ENCODE measurements at places on chromosomes 2 and 18.

DNA sequence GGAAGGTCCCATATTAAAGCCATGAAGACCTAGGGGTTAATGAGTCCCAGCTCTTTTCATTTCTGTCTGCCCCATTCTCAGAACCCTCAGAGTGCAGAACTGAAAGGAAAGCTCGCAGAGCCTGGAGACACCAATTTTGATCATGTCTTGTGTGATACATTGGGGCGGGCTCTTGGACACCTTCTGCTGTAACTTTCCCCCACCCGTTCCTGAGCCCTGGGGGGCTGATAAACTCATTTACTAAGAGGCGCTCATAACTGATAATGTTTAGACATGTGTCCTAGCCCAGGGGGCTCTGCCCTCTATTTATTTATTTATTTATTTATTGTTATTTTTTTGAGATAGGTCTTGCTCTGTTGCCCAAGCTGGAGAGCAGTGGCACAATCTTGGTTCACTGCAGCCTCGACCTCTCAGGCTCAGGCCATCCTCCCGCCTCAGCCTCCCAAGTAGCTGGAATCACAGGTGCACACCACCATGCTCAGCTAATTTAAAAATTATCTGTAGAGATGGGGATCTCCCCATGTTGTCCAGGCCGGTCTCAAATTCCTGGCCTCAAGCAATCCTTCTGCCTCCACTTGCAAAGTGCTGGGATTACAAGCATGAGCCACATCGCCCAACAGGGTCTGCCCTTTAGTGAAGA is 72.4 kb upstream of the HAAO start:
- DNase-seq, result no peak

DNA sequence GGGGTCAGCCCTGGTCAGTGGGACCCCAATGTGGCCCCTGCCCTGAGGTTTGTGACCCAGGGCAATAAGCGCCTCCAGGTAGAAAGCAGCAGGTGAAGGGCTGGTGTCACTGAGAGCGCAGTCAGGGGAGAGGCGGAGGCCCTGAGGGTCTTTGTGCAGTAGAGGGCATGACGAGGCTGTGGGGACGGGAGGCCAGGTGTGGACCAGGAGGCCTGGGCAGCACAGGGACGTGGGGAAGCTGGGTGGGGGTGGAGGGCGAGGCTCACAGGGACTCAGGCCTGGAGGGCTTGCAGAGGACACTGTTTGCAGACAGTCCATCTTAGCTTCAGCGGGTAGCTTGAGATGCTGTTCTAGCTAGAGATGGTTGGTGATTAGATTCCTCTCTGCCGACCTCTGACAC is 32.0 kb downstream of the TRAF3IP1 start:
- DNase-seq, result no peak

- peak; percentile 60 for DNase-seq
These were observed 75.3 kb downstream of the STPG4 start for GRCh38 chr2:47079515-47080412.

- no peak for DNase-seq
These were observed 1603.8 kb upstream of the ZEB2 start for GRCh38 chr2:146123714-146124113.

DNA sequence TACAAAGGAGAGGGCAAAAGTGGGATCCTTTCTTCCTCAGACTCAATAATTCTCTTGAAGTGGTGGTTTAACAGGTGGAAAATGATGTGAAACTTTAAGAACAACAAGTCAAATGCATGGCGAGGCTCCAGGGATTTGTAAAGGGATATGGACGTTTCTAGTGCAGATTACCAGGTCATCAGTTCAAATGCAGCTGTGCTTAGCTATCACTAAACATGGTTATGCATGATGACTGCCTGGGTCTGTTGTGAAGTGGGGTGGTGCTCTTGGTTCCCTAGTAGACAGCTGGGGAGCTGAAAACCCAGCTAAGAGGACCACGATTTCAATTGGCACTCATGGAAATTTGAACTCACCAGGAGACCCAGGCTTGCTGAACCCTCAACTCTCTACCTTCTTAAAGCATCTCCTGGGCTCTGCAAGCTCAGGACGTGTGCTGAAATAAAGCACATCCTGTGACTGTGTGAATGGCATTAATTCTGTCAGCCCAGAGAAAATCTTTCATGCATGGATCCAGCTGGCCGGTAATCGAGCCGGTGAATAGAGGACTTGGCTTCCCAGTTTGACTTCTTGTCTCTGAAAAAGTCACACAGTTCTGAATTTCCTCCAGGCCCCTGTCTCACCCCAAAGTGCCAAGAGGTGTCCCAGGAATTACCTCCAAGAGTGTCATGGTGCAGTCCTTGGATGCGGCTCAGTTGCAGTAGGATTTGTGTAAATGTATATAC is 146.1 kb downstream of the MTX2 start:
- no peak for DNase-seq

DNA sequence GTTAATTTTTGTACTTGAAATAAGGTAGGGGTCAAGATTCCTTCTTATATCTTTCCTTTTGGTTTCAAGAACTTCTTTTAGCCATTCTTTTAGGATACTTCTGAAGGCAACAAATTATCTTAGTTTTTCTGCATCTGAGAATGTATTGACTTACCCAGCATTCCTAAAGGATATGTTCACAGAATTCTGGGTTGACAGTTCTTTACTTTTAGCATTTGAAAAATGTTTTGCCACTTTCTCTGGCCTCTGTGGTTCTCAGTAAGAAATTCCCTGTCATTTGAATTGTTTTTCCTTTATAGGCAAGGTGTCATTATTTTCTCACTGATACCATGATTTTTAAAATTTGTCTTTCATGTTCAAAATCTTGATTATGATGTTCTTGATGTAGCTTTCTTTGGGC is 162.4 kb downstream of the GALNT1 start:
- no peak for DNase-seq

DNA sequence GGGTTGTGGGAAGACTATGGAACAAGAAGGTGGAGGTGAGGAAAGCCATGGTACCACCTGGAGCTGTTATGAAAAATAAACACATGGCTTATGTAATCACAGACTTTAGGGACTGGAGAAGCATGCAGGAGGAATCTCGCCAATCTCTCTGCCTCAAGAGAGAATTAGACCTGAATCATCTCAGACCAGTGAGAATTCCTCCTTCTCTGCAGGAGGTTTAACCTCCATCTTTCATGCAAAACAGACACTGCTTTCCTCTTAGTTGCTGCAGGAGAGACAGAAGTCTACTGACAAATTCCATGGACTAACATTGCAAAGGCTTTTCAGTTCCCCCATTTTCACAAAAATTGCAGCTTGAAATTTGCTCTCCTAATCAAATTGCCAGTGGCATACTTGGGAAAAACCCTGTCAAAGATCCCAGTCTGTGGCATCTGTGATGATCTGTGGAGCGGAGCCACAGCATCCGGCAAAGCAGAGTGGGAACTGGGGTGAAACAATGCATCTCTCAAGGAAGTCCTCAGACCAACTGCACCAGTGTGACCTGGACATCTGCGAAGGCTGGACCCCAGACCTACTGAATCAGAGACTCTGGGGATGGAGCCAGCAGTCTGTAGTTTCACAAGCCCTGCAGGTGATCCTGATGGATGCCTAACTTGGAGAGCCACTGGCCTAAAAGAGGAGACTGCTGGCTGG is 28.6 kb upstream of the NCKAP5 start:
- DNase-seq, result no peak

- no peak for DNase-seq
These were observed 552 bp downstream of the CNPPD1 start for GRCh38 chr2:219175928-219176817.

DNA sequence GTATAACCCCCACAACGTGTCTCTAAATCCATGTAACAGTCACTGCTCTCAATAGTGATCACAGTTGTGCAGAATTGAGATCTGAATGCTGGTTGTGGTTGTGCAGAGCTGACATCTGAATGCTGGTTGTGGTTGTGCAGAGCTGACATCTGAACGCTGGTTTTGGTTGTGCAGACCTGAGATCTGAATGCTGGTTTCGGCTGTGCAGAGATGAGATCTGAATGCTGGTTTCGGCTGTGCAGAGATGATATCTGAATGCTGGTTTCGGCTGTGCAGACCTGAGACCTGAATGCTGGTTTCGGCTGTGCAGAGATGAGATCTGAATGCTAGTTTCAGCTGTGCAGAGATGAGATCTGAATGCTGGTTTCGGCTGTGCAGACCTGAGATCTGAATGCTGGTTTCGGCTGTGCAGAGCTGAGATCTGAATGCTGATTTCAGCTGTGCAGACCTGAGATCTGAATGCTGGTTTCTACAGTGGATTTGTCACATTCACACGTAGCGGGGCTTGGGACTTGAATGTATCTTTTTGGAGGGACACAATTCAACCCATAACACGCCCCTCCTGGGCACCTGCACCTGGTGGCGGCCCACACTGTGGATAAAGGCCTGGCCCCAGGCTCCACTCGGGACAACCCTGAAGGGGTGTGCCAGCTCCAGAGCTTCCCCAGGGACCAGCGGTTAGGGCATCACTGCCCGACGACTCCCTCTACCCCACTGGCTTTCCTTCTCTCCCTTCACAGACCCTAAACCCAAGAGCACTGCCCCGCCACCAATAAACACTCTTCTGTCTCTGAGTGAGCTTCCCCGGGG is 51.1 kb upstream of the SLC66A3 start:
- no peak for DNase-seq

GRCh38 chr2:45850558-45850957 is 199.1 kb downstream of the PRKCE start:
- no peak for DNase-seq

GRCh38 chr18:63707816-63708215 is 5.1 kb downstream of the SERPINB11 start:
- no peak for DNase-seq

DNA sequence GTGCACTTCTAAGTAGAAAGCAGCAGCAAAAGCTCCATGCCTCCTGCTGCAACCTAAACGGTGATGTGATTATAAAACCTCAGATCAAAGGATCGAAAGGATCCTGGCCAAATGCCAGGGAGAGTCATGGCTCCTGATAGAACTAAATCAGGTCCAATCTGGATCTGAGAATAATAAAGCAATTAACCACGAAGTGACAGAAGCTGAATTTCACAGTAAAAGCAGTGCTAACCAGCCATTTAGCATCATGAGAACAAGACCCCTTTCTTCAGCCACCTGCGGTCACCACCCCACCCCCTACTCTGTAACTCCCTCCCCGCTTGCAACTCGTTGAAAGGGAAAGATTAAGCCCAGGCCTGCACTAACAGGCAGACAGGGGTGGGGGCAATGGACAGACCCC is 748.7 kb downstream of the BCL11A start:
- no peak for DNase-seq

DNA sequence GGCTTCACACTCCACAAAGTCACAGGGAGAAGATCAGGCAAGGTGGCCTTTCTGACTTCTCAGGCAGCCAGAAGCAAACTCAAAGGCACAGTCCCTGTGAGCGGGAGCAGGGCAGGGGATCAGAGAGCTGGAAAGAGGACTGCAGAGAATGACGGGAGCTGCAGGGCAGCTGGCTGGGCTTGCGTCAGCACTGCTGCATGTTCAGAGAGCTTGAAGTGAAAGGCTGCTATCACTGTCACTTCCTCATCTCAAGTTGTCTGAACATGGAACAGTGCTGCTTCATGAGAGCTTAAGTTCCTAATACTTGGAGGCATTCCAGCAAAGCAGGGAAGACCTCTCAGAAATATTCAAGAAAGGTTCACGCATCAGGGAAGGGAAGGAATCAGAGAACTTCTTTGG is 20.4 kb downstream of the TGFBRAP1 start:
- peak; percentile 45 for DNase-seq

GRCh38 chr2:179107737-179108136 is 57.8 kb upstream of the CCDC141 start:
- no peak for DNase-seq

DNA sequence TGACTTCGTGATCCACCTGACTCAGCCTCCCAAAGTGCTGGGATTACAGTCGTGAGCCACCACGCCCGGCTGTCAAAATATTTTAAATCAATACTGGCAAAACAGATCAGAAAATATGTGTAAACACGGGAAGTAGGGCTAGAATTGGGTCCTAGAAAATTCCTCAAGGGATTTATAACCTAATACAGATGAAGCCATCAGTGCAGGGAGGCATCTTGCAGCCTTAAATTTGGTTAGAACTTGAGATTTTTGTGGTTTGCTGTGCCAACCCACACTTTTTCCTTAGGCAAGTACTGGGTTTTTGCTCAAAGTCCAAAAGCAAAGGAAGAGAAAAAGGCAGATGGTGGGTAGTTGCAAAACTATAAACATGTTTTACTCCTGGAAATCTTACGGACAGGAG is 33.7 kb upstream of the NFE2L2 start:
- DNase-seq, result no peak

DNA sequence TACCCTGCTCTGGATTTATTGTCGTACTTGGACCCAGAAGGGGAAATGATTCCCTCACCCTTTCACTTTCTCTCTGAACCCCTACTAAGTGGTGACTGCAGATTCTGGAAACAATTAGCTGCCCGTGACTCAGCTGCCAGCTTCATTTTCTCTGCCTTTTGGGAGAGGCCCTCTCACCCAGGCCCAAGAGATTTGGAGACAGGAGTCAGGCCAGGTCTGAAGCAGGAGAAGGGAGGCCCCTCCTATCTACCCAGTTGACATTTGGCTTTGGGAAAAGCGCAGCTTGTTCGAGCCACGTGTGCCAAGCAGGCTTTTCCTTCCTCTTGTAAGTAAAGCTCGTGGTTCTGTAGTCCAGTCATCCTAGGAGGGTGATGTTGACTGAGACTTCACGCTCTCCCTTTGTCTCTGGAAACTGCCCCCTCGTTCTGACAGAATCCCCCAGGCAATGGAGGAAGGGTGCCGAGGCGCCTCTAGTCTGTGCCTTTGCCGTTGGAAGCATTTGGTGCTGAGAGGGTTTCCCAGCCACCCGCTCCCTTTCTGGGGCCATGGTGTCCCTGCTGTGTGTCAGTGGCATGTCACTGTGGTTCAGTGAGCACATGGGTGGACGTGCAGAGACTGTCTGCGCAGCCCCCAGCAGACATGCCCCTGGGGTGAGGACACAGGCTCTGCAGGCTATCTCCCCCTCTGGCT is 8.6 kb downstream of the OXER1 start:
- DNase-seq, result no peak

GRCh38 chr2:153388246-153388645 is 90.3 kb downstream of the RPRM start:
- no peak for DNase-seq

DNA sequence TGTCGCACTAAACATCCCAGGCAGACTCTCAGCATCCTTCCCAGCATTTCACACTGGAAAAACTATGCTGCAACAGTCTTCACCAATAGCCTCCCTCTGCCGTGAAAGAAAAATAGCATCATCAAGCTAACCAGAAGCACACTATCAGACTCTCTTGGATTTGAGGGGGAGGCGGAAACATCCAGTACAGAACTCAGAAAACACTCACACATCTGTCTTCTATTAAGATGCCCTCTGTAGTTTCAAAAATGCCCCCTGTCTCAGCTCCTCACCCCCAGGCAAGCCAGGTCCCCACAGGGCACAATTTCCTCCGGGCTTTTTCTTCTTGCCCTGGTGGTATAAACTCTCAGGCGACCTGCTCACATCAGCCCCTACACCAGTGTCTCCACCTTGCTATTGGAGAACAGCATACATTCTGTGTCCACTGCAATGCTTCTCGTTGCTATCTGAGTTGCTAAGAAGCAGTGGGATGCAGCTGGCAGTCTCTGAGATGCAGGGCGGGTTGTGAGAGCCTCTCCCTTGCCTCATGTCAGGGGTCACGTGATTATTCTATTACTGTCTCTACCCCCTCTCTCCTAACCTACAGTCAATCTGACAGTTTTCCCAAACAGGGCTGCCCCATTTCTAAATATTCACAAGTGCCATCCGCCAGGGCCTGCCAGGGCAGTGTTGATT is 189.9 kb downstream of the INO80D start:
- no peak for DNase-seq

- DNase-seq, result no peak
These were observed 326.9 kb upstream of the UBE2E3 start for GRCh38 chr2:180653481-180653880.

- no peak for DNase-seq
These were observed 353.1 kb downstream of the IRS1 start for GRCh38 chr2:226446406-226447001.
